ENCODE measurements at places on chromosomes 4 and X.

DNA sequence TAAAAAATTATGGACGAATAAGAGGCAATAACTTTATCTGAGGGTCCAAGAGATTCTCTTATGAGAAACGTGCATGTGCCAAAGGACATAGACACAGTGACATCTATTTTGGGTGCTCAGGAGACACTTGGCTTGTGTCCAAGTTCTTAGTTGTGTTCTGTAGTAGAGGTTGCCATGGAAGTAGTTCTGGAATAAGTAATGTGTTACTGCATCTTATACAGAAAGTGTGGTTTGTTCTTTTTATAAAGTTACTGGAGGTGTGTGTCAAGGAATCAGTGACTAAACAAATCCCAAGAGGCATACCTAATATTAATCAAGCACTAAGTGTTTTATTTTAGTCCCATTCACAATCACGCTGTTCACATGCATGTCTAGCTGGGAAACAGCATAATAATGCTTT lies 305.7 kb downstream of the ARHGAP24 start:
- DNase-seq = no peak

DNA sequence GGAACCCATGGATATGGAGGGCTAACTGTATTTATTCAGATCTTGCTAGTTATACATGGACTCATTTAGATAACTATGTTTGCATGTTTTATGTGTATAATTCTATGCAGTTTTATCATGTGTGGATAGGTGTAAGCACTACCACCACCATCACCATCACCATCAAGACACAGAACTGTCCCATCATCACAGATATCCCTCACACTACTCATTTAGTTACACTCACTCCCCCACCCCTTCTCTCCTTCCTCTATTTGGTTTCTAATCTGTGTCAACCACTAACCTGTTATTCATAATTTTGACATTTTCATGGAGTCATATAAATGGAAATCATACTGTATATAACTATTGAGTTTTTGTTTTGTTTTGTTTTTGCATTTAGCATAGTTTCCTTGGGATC lies 43.7 kb downstream of the STAG2 start:
- DNase-seq = no peak

DNA sequence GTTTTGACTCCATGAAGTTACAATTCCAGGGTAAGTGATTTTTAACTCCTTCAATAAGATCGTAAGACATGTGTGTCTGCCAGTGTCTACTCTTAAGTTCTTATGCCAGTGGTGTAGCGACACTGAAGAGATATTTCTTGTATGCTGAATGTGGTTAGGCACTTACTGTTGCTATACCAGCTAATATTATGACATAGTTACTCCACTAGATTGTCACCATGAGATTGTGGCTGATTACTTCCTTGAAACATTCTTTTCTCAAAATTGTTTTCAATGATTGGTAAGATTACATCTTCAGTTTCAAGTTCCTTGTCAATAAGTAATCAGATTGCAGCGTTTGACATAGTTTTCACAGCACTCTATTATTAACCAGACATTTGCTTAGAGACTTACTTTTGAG lies 60.6 kb upstream of the PAGE5 start:
- DNase-seq = no peak

DNA sequence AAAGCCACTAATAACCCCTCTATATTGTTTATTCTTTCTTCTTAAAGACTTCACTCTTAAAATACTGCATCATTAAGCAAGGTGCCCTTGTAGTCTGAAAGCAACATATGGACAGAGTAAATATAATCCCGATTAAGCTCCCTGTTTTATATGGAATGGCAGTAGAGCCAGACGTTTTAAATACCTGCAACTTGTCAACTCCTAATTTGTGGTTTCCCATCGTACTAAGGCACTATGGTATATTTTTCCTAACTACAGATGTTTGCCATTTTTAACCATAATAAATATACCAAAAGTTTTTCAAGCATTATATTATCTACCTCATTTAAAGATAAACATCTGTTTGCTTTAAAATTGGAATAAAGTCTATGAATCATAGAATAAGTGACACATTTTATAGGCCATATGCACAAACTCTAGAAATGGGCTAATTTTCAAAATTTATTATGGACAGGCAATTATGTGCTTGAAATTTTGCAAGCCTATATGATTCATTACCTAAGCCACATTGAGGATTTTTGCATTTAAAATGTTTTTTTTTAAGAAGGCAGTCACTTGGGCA lies 194.6 kb downstream of the FRMPD4 start:
- DNase-seq = no peak

DNA sequence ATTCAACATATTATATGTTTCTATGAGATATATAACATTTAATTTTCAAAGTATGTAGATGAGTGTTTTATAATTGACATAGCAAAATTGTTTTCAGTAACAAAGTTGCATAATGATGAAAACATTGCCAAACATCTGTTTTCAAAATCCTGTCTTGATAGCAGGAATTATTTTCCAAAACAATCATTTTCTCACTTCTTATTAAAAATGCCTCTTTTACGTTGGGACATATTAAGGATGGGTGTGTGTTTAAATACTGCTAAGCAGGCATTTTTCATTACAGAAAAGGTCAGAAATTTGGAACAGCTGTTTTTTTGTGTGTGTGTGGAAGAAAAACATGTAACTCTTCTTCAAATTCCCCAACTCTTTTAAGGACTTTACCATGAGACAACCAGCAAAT lies 452.0 kb downstream of the SPRY1 start:
- DNase-seq = no peak
